ENCODE measurements at places on chromosomes 4 and X. TPM values are rescaled to one million over a fixed set of nuclear protein-coding genes. Genes with fewer than 3 reads are reported as not detected.

SSX2 gene
- total RNA-seq, result not detected

GRCh38 chr4:13539619-13540445, 4.5 kb downstream of the NKX3-2 start:
- no peak overlapping the region for H3K27ac ChIP-seq
- peak; percentile 55 for DNase-seq

DNA sequence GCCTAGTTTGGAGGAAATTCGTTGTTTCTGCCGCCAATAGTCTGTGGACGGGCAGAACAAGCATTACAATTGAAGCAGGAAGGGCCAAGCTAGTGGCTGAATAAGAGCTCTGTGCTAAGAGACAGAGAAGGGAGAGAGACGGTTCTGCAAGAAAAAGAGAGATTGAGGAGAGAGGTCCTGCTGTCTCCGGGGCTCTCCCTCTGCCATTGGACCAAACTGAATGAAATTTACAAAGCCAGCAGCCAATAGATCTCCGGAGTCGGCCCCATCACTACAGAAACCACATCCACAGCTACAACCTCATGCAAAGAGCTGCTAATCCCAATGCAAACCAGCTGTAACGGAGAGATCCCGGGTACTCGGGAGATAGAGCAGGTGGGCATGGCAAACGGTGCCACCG, at the start of gene NLGN4X:
NLGN4X (minus strand) TSS at position 148 of the 400 bp plus-strand sequence. CDS start 77,401 bp downstream, outside the sequence.
- H3K4me3 ChIP-seq, result no peak within 1 kb of the TSS
- no peaks in the 10 kb centered on the region for H3K36me3 ChIP-seq
- H3K4me1 ChIP-seq, result no peaks in the 10 kb centered on the region

DNA sequence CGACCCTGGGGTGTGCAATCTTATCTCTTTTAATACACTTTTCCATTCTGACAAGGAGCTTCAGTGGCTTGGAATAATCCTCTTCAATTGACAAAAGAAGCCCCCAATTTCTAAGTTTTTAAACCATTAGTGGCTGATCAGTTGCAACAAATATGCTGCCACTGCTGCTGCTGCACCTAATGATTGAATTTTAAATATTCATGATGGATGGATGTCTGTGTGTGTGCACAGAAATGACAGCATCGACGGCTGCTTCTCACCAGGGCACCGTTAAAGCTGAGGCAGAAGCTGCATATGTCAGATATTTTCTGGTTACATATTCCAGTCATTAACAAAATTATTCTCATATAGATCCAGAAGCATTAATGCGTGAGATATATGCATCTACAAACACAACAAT, 182.4 kb downstream of the MGST2 start:
- H3K27ac ChIP-seq, result no peak overlapping the region
- no peak overlapping the region for H3K4me3 ChIP-seq
- H3K27me3 ChIP-seq, result peaks cover 35% of the 10 kb centered on the region
- no peaks in the 10 kb centered on the region for H3K36me3 ChIP-seq
- DNase-seq, result no peak
- peaks cover 3% of the 10 kb centered on the region for H3K4me1 ChIP-seq

DNA sequence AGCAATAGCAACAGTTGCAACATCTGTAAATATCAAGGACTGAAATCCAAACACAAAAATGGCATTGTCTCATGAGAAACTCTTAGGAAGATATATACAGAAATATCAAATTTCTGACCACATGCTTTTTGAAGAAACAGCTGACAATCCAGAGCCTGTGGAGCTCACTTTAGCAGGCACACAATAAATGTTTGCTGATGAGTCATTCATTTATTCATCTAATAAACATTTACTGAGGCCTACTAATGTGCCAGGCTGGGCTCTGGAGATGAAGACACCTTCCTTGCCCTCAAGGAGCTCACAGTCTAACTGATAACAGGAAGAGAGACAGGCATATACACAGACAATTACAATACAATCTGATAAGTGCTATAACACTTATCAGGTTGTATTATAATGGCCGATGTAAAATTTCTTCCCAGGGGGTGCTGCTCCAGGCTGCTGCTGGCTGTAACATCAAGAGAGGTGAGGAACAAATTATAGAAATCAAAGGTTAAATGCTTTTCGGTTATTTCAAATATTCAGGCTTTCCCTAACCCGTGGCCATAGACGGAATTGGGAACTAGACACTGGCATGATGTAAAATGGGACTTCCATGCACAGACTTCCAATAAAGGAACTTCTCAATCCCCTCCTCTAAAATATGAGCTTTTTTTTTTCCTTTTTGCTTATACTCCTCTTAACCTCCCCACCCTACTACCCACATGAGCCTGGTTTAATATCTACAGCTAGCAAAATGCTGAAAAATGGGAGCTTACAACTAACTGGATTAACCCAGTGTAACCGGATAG, 16.8 kb upstream of the ZCCHC13 start:
- H3K27me3 ChIP-seq, result no peaks in the 10 kb centered on the region
- H3K4me1 ChIP-seq, result peaks cover 9% of the 10 kb centered on the region
- H3K36me3 ChIP-seq, result peaks cover 32% of the 10 kb centered on the region
- no peak for DNase-seq
- H3K27ac ChIP-seq, result no peak overlapping the region

VEGFC gene
- total RNA-seq, result not detected

DNA sequence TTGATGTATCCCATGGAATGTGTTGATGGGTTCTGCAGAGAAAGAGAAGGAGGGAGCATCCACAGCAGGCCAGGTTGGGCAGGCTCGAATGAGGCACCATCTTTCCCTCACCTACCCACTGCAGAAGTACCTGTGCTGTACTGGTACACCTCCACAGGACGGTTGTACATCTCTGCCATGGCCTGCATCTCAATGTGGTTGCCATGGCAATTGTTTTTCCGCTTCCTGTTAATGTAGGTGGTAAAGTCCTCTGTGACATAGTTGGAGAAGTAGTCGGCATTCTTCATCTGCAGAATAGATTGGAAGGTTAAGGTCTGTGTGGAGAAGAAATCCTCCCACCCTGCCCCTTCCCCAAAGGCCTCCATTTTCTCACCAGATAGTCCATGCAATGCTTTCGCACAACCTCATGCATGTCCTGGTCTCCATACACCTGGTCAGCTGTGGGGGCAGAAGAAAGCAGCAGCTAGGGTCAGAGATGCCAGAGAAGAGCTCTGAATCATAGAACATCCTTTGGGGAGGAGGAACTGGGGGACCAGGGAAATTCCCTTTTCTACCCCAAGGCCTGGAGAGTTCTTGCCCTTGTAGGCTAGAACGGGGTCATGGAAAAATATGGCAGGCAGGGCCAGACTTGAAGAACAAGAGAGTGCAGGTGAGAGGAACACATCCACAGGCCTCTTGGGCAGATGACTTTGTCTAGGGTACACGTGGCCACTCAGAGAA, 15.9 kb upstream of the PIM2 start:
- H3K27ac ChIP-seq, result peak overlapping the region; percentile 96
- peak overlapping the region; percentile 78 for H3K4me3 ChIP-seq
- peak; percentile 83 for DNase-seq
- peaks cover 52% of the 10 kb centered on the region for H3K4me1 ChIP-seq
- H3K27me3 ChIP-seq, result no peaks in the 10 kb centered on the region

- no peak overlapping the region for H3K27ac ChIP-seq
- no peaks in the 10 kb centered on the region for H3K36me3 ChIP-seq
- H3K4me1 ChIP-seq, result no peaks in the 10 kb centered on the region
- H3K4me3 ChIP-seq, result no peak overlapping the region
These were observed 222.7 kb downstream of the CHIC2 start for GRCh38 chr4:53841711-53842110.

PAGE2B gene
- 0.45 TPM for total RNA-seq

Data from activated CD4-positive, alpha-beta T cell treated with anti-CD3 and anti-CD28 coated beads, Interleukin-2, amount 10 ng/mL, durations not matched to agents 24 days and 14 days (primary cell).